ENCODE measurements at places on chromosomes 5 and 9.
A peak's percentile ranks its signal among the peaks of the same experiment; 100 is the strongest.

- no peak for DNase-seq
Observed at GRCh38 chr5:3302228-3302627, 293.4 kb upstream of the IRX1 start.

GRCh38 chr5:88829054-88829453, 53.9 kb downstream of the MEF2C start:
- DNase-seq, result no peak

GRCh38 chr5:59445741-59446140, 447.8 kb downstream of the PDE4D start:
- DNase-seq, result peak; percentile 81

DNA sequence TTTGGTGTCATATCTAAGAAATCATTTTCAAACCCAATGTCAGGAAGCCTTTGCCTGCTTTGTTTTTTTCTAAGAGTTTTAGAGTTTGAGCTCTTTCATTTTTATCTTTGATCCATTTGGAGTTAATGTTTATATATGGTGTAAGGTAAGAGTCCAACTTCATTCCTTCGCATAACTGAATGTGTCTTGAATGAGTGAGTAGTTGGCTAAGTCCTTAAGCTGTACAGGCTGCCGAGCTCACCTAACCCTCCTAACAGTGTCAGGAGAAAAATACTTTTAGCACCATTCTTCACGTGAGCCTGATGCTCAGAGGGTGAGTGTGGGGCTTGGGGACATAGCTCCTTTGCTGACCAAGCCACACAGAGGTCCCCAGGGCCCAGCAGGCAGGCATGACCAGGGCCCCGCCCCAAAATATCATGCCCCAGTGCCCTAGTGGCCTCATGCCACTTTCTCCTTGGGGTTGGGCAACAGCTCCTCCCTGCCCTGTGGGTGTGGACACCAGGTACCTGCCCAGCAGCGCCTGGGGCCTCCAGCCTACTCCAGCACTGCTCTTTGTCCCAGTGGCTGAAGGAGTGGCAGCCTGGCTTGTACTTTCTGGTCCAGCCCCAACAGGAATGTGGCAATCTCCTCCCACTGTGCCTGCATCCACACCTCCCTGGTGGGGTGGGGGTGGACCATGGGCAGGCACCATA, 17.2 kb downstream of the PPARGC1B start:
- DNase-seq, result peak; percentile 10

DNA sequence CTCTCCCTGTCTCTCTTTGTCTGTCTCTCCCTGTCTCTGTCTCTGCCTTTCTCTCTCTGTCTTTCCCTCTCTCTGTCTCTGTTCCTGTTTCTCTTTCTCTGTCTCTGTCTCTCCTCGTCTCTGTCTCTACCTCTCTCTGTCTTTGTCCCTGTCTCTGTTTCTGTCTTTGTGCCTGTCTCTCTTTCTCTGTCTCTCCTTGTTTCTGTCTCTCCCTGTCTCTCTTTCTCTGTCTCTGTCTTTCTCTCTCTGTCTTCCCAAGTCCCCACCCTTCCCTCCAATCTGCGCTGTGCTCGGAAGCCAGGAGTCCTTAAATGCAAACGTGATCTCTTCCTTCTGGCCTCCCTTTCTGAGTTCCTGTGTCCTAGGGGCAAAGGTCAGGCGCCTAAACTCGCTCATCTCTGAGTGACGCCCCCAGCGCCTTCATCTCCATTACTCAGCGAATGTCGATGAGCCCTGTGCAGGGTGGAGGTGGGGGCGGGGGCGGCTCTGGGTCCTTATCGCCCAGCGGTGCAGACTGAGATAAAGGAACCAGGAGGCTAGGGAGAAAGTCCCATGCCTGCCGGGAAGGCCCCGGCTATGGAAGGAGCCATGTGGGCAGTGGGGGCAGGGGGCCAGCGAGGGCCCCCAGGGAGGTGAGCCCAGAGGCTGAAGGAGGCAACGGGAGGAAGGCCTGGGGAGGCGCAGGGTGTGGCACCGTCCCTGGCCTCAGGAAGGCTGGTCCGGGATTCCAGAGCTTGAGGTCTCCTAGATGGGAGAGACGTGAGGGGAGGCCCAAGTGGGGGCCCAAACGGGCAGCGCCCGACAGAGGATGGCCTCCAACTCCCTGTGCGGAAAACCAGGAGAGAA, 1.5 kb upstream of the SLC6A19 start:
- no peak for DNase-seq

GRCh38 chr9:90433398-90433941, 209.2 kb downstream of the DIRAS2 start:
- peak; percentile 88 for DNase-seq

- no peak for DNase-seq
Observed at GRCh38 chr5:147805030-147805454, 22.5 kb upstream of the JAKMIP2 start.

- DNase-seq, result no peak
Observed at GRCh38 chr9:69198521-69199220, 24.6 kb downstream of the TJP2 start.

DNA sequence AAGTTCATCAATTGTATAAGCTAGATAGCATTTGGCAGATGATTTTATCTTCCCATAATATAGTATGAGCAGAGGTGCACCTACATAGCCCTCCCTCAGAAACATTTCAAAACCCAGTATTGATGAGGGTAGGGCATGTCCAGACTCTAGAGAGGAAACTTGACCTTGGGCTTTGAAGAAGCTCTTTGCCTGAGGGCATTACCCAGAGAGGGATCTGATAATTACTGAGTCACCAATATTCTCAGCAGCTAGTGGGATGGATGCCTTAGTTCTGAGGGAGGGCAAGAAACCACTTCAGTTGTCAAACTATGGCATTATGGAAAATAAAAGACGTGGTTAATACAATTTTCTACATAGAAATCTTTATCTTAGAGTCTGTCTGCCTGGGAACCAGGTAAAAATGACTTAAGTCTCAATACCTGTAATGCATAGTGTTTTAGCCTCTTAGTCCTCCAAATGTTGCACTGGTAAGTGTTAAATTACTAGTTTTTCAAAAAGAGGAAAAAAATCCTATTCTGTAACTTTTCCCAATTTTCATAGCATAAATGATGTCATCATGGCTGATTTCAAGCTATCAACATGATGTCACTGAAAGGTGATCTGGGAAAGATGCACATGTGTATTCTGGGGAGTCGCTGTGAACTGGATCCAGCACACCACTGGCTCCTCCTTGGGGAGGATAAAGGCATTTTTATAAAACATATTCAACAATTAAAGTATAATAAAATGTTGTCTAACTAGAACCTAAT, 809.0 kb downstream of the KCTD16 start:
- DNase-seq, result no peak

DNA sequence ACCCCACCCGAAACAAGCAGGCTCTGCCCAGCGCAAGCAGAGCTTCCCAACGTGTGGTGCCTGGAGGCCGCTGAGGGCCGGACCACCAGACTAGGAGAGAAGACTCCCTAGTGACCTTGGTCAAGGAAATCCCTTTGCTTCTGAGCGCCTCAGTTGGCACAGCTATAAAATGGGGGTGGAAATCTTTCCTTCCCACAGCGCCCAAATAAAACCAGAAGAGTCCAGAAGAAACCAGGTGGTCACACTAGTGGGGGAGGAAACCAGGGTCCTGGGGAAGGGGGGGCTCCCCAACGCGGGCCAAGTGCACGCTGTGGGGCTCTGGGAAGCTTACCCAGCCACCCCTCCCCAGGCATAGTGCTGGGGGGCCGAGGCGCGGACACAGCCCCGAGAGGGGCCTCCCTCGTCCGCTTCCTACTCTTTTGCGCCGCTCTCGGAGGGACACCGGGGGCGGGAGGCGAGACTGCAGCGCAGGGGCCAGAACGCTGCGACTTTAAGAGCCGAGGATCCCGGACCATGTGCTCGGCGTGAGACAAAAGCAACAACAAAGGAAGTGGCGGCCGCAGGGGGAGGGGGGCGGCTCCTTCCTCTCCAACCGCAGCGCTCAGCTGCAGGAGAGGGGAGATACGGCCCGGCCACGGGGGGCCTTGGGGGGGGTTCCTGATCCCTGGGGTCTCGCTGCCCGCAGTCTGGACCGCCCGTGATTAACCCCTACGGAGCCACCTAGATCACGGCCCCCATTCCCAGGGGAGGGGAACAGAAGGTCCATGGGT, 885 bp downstream of the RNF44 start:
- peak; percentile 68 for DNase-seq

DNA sequence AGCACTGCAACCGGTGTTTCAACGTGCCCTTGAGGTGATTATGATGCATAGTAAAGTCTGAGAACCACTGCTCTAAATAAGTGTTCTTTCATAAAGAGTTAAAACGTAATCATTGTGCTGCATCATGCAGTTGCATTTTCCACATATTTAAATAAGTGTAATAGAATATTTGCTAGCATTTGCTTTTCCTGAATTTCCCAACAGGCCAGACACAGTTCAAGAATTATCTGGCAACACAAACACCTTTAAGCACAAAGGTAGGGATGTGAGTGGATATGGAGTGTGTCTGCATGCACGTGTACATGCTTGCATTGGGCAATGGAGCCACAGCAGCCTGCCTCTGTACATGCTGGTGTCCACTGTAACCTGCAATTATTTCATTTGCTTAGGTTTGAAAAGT, 193.6 kb upstream of the PIK3R1 start:
- DNase-seq, result no peak

DNA sequence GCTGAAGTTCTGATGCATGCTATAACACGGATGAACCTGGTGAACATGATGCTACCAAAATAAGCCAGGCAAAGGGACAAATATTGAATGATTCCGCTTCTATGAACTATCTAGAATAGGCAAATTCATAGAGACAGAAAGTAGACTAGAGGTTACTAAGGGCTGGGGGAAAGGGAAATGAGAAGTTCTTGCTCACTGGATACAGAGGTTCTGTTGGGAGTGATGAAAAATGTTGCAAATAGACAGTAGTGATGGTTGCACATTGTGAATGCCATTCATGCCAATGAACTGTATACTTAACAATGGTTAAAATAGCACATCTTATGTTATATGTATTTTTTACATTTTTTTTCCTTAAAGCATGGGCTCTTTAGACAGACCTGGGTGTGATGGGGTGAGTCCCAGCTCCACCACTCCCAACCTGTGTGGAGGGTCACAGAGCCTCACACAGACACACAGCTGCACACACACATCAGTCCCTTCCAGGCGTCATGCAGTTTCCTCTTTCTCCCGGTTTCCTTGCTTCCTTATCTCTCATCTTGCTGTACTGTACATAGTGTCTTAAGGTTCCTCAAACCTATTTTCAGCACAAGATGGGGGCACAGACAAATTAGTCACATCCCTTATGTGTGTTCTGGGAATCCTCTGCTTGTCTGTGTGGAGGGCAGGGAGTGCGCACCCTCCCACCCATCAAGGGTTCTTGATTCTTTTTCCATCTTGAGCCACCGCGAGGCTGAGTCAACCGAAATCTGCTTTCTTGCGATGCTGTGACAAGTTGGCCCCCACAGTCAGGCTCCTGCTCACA, 192.9 kb downstream of the CRB2 start:
- DNase-seq, result no peak

- no peak for DNase-seq
Observed at GRCh38 chr5:4348423-4348822, 752.8 kb downstream of the IRX1 start.

- DNase-seq, result no peak
Observed at GRCh38 chr5:125552486-125552885, 806.0 kb upstream of the ZNF608 start.

DNA sequence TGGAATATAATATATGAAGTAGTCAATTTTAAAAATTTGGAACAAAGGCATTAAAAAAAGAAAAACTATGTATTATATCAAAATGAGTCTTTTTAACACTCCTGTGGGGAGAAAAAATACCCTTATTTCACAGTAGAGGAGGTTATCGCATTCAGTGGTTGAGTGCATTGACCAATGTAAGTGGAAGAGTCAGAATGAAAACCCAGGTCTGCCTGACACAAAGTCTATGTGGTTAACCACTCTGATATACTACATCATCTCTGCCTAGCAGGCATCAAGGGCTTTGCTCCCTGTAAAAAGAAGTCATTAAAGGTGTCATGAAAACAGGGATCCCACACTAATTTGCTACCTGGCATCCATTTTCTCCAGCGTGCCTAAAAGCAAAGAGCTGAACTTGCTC, 417.2 kb upstream of the C9orf72 start:
- DNase-seq, result no peak

DNA sequence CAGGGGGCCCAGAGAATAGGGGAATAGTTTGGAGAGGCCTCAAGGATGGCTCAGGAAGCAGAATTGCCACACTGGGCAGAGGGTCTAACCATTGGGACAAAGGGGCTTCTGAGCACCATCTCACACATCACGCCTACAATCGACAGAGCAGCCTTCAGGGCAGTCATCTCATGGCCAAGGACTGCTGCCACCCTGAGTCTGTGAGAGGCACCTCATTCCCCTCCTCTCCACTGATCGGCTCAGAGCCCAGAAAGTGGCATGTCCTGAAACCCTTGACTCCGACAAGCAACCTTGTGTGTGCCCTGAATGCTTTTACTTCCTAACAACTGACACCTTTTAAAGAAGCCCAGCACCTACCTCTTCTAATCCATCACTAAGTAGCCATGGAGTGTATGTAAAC, 128.9 kb upstream of the PTPN3 start:
- no peak for DNase-seq

DNA sequence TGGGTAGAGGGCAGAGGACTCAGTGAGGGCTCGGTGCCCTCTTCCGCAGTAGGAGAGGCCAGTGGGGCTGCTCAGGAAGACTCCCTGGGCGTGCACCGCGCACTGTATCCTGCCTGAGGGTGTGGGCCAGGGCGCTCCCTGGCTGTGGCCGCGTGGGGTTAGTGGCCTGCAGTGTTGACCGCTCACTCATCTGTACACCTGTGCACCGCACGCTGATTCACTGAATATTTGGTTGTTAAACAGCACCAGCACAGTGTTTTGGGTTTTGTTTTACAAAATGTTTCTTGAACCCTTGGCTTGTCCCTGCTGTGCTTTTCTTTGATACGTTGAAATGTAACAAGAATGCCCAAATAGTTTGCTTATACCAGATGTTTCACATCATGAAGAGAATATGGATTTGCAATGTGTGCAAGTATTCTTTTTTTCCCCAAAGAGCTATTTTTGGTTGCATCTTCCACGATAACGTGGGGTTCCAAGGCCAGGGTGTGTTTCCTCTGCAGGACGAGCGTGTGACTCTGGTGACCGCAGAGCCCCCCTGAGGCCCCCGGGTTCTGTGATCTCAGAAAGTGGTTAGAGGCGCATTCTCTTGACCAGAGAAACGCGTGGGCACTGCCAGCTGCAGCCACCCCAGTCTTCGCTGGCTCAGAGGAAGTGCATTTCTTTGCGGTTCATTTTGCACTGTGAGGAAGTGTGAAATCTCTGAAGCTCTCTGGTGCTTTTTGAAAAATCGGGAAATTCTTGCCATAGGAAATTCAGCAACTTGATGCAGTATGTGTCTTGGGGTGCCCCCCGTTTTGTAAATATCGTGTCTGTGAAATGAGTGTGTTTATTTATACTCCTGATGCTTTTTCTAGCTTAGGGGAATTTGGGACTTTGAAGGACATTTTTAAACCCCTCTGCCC, 46.9 kb downstream of the AHRR start:
- DNase-seq, result no peak

GRCh38 chr5:98069876-98070512, 703.5 kb upstream of the RGMB start:
- peak; percentile 14 for DNase-seq

GRCh38 chr9:28707616-28708015, 1134.3 kb upstream of the C9orf72 start:
- no peak for DNase-seq

DNA sequence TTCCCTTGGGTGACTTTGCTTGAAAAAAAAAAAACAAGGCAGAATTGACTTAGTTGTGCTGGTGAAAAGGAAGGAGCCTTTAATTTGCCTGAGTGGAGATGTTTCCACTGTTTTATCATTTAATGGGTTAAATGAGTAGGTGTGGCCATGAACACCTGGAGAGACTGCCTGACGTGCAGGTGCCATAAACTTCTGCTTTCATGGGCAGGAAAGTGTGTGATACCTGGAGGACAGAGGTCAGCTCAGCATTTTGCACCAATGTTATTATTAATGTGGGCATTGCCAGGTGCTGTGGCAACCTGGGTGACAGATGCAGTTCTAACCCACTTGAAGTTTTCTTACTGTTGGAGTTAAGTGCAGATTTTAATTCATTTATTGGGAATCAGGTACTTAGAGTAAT, 145.4 kb downstream of the CD180 start:
- no peak for DNase-seq
